ENCODE measurements at places on chromosomes 7 and 10.
A peak's percentile ranks its signal among the peaks of the same experiment; 100 is the strongest.

DNA sequence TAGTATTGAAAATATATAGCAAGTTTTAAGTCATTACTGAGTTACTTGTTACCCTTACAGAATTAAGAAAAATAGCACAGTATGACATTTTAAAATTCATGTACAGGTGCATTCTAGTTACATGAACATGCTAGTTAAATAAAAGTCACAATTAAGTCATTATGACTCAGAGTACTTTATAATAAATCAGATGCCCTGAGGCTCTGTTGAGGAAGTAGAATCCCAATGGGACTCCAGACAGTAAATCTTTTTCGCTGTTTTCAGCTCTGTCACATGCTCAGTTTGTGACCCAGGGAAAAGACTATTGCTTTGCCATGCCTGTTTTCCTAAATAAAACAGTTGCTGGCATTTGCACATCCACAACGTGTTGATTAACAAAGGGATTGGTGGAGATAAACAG is 21.0 kb downstream of the NUDT13 start:
- DNase-seq: no peak

GRCh38 chr7:121401896-121402295 is 5.8 kb upstream of the FAM3C start:
- DNase-seq: no peak

DNA sequence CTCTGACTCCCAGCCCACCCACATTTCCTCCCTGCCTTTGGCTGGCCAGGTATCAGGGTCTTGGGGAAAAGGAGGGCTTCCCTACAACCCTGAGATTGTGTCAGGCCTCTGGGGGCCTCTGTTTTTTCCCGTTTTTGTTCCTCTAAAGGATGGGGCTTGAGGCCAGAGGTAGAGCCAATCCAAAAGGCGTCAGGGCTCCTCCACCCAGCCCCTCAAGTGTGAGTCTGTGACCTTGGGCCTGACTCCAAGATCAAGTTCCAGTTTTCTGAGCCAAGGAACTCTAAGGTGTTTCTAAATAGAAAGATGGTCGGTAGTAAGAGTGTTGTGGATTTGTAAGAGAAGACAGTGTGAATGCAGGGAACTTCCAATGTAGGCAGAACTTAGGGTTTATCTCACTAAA is 6.6 kb downstream of the EEPD1 start:
- DNase-seq: no peak

GRCh38 chr7:92665926-92666325 is 75.7 kb upstream of the FAM133B start:
- DNase-seq: no peak

DNA sequence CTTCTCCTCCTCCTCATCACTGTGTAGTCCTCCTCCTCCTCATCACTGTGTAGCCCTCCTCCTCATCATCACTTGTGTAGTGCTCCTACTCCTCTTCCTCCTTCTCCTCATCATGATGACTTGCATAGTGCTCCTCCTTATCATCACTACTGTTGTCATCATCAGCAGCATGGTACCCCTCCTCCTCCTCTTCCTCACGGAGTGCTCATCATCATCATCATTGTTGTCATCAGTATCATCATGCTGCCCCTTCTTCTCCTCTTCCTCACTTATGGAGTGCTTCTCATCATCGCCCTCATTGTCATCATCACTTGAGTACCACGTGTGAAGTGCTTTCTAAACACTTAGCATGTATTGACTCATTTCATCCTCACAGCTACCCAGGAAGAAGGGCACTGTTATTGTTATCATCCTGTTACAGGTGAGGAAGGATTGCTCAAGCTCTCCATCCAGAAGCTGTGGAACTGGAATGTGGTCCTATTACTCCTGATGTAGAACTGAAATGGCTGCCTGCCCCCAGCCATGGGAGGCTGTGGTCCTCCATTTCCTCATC is 122.8 kb upstream of the SHH start:
- DNase-seq: no peak

GRCh38 chr7:155201325-155202087 is 96.2 kb upstream of the INSIG1 start:
- DNase-seq: no peak

- no peak for DNase-seq
Measured at GRCh38 chr10:28314211-28314610, 11.3 kb upstream of the MPP7 start.

DNA sequence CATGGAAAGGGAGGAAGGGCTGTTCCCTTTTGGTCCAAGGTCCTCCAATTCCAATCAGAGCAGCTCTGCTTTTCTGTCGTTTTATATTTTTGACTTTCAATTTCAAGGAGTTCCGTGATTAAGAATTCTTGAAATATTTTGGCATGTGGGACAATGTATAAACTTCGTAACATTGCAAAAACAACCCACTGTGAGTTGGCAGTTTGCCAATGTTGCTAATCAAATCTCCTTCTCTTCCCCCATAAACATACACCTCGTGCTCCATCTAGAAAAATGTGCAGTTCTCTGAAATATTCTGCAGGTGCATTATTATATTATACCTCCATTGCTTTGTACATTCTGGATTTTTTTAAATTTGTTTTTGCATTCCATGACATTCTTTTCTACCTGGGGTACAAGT is 49.8 kb downstream of the POU6F2 start:
- no peak for DNase-seq

DNA sequence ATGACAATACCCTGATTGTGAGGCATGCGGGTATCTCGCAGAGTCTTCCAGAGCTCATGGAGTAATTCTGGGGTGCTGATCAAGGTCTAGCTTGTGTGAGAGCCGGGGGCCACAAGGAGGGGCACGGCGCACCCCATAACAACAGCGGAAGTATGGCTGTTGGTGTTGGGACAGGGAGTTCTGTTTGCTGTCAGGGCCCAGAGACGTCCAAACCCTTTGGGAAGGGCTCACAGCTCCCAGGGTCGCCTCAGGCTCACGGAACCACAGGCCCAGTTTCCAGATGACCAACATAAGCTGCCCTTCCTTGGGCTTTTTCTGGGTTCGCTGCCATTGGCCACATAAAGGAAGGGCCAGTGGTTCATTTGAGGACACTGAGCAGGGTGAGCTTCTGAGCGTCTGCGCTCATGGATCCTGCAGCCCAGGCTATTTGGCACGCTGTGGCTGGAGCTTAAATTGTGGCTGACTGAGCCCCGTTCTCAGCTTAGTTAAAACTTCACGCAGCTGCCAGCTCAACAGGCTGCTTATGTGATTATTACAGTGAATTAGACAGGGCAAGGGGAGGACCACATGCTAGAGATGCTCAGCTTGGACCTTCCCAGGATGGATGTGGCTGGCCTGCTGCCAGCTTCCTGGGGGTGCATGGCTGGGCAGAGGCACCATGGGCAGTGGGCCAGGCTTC is 92.3 kb downstream of the DNAJB6 start:
- peak; percentile 0 for DNase-seq

GRCh38 chr7:101625031-101625791 is 3.9 kb downstream of the MYL10 start:
- no peak for DNase-seq

DNA sequence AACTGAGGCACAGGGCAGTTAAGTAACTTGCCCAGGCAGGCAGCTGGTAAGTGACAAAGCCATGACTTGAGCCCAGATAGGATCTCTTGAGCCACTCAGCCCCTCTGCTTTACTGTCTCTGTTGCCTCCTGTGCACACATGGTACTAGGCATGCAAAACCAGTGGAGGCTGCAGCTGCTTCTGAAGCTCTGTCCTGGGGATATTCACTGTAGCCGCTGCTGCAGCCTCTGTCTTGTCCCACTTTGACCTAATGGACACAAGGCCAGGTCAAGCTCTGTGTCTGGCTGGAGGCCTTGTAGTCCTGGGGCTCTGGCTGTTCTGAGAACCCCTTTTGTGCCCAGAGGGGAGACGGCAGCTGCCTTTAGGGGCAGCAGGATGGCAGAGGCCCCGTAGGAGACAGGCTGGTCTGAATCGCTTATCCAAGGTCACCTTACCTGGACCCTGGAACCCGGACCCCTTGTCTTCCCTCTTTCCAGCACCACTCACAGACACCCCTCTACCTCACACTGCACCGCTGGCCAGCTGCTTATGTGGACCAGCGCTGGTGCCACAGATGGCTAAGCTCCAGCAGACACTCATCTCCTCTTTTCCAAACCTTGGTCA is 57.6 kb downstream of the TSPAN15 start:
- DNase-seq: no peak

DNA sequence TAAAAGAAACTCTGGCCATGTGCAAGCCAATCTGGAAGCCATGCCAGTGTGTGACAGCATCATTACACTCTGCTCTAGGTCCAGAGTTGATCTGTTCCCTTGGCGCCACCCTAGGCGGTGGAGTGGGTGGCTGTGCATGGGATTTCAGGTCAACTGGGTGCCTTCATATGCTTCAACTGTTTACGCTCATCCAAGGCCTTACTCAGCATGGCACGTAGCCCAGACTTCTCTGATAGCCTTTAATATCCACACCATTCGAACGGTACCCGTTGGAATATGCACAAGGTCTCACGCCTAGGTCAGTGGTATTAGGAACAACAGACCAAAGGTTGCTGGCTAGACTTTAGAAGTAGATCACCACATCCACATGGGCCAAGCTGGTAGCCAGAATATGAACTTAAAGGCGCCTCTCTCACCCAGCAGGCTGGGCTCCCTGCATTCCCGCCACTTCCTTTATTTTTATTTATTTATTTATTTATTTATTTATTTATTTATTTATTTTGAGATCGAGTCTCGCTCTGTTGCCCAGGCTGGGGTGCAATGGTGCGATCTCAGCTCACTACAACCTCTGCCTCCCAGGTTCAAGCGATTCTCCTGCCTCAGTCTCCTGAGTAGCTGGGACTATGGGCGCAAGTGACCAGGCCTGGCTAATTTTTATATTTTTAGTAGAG is 18.7 kb upstream of the ACHE start:
- DNase-seq: no peak

GRCh38 chr10:9766762-9767161 is 1250.9 kb upstream of the CELF2 start:
- DNase-seq: no peak
